ENCODE measurements at places on chromosomes 11 and 22. TPM values are rescaled to one million over a fixed set of nuclear protein-coding genes. Genes with fewer than 3 reads are reported as not detected.

Gene GPR83
- 0.08 TPM for polyA plus RNA-seq

Gene OR56B4
- polyA plus RNA-seq: not detected

Gene CRYBB2
- not detected for polyA plus RNA-seq

Gene BAIAP2L2
- not detected for polyA plus RNA-seq

DNA sequence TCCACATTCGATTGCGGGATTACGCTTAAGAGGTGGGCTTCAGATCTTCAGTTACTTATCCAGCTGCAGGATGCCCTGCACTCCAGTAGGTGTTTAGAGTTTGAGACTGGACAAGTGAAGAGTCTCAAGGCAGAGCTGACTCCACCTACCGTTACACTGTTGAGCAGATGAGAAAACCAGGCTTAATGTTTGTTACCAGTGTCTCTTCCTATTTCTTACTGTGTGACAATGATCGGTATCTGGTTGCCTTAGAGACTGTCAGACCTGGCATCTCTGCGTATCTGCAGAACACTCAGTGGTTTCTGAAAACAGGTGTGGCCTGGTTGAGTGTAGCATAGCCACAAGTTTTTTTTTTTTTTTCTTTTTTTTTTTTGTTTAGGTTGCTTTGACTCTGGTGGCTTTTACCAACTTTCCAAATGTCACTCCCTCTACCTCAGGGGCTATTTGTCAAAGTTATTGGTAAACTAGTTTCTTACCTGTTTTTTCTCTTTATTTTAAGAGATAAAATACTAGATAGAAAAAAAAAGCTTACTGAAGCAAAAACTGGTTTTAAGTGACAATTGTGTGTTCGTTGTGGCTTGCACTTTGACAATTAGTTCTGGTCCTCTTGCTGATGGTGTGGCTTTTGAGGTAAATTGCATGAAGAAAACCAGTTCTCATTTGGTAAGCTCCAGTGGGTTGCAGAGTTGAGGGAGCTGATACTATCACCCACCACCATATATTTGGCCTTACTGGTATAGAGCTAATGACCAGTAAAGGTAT lies 284.8 kb downstream of the ETS1 start:
- peak; percentile 93 for DNase-seq

DNA sequence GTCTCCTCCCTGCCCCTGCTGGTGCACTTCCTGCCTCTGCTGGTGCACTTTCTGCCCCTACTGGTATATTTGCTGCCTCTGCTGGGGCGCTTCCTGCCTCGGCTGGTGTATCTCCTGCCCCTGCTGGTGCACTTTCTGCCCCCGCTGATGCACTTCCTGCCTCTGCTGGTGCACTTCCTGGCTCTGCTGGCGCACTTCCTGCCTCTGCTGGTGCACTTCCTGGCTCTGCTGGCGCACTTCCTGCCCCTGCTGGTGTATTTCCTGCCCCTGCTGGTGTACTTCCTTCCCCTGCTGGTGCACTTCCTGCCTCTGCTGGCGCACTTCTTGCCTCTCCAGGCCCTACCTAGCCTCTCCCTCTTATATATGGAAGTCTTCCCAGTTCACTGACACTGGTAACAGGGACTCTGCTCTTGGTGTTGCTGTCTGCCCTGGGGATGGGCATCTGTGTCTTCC lies 10.1 kb downstream of the MTFP1 start:
- peak; percentile 97 for DNase-seq

DNA sequence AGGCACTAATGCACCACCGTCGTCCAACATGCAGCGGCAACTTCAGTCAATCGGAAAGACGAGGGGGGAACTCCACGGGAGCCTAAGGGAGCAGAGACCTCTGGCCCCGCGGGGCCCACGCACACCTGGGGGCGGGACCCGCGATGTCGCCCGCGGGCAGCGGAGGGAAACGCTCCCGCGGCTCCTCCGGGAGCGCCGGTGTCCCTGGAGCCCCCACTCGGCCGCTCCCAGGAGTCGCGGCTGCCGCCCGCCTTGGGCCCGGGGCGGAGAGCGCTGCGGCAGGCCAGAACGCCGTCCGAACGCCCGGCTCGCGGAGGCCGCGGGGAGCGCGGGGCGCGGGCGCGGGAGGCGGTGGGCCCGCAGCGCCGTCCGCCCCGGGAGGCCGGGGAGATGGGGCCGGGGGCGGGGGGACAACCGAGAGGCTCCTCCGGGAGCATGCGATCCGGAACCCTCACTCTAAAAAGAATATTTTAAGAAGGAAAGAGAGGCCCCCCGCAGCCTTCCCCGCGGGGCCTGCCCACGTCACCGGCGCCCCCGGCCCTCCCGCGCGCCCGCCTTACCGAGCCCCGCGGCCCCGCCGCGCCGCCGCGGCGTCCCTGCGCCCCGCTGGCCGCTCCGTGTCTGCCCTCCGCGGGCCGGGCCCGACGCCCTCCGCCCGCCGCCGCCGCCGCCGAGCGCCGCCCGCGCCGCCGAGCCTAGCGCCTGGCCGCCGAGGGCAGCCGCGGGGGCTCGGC lies 86.6 kb upstream of the ARHGAP32 start:
- DNase-seq: no peak

DNA sequence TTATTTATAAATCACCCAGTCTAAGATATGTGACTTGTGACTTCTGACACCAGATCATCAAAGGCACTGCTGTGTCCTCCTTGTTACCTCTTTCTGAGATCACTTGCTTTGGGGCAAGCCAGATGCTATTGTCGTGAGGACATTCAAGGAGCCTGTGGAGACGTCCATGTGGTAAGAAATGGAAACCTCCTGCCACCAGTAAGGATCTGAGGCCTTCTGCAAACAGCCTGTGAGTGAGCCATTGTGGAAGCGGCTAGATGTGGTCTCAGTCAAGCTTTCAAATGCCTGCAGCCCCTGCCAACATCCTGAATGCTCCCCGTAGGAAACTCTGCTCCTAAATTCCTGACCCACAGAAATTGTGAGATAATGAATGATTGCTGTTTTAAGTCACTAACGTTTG lies 11.7 kb upstream of the RDX start:
- no peak for DNase-seq

- no peak for DNase-seq
Observed at GRCh38 chr11:22879630-22880029, 19.4 kb upstream of the CCDC179 start.

DNA sequence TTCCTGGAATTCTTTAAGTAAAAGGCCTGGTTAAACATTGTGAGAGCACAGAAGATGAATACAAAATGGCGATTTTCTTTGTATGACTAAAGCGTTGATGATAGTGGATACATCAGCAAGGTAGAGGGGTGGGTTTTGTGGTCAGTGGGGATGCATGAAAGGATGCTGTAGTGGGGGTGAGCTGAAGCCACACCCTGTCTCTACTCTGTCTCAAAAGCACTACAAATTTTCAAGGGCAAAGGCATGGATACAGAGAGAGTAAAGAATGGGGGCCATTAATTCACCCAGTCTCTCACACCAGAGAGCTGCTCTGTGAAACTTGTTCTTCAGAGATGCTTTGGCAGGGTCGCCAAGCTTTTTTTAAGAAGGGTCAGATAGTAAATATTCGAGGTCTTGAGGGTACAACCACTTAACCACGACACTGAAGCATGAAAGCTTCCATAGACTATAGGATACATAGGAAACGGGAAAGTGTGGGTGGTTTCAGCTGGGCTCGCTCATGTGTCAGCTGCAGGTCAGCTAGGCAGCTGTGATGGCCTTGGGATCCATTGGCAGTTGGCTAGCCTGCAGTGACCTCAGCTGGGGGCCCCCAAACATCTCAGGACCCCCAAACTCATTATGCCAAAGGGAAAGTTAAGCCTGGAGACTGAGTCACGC lies 8.3 kb downstream of the TMEM138 start:
- DNase-seq: no peak

GRCh38 chr11:64152841-64153691 lies 12.8 kb downstream of the MACROD1 start:
- peak; percentile 59 for DNase-seq

DNA sequence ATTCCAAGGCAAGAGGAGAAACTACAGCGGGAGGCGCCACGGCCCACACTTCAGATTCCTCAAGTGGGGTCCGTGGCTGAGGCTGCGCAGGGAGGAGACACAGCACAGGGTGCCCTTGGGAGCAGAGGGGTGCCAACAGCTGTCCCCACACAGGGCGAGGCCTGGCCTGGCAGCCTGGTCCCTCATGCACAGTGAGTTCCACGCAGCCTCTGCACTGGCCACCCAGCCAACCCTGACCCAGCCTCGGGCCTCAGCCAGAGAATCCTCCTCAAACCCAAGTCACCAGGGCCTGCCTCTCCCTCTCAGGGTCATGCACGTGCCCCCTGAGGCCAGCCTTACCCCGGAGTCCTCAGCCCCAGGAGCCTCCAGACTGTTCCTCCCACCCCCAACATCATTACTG lies 22.4 kb upstream of the MOB2 start:
- no peak for DNase-seq

- no peak for DNase-seq
Observed at GRCh38 chr22:48234011-48234410, 1471.6 kb downstream of the TBC1D22A start.

- DNase-seq: no peak
Observed at GRCh38 chr11:12066799-12067508, 43.4 kb upstream of the MICAL2 start.

DNA sequence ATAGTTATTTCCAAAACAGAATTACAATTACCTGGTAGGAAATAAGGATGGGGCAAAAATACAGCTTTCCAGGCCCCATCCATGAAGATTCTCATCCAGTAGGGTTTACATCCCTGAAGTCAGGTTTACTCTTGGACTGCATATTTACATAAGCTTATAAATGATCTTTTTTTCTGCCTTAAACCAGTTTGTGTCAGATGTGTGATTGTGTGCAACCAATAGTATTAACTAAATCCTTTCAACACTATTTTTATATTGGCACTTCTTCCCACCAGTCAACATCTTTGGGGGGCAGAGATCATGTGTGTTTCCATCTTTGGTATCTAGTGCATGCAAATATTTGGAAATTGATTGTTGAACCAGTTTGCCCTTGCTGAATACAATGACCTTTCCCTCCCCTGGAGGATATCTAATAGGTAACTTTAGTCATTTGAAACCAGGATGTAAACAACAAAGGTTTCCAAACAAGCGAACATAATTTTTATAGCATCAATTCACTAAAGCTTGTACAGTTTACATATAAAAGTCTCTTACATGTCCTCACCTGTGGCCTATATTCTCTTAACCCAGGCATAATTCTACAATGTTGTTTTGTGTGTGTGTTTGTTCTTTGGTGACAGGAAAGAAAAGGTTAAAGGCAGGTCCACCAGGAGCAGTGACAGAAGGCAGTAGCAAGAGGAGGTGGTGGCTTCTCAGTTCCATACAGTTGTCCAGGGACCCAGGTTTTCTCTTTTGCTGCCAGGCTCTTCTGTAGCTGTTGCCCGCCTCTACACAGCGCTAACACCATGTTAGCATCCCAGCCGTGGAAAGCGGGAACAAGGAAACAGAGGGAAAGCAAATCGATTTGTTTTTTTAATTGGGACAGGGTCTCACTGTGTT lies 1.7 kb upstream of the ME3 start:
- DNase-seq: no peak

Measured in naive thymus-derived CD4-positive, alpha-beta T cell (primary cell).